Testis (tissue), 5 donors: ENCODE measurements at places on chromosomes 4 and X. TPM values are rescaled to one million over a fixed set of nuclear protein-coding genes. Genes with fewer than 3 reads are reported as not detected.

DNA sequence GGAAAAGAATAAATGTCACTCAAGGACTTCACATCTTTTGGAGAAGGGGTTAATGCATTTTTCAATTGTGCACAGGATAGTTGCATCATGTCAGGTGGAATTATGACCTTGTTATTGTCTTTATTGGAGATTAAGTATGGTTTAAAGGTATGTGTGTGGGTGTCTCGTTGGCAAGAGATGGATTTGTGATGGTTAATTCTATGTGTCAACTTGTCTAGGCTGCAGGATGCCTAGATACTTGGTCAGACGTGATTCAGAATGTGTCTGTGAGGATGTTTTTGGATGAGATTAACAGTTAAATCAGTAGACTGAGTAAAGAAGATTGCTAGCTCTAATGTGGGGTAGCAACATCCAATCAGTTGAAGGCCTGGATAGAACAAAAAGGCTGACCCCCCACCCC is 42.2 kb upstream of the HSD17B10 start:
- DNase-seq, result no peak

- DNase-seq, result peak; percentile 50
Measured at GRCh38 chr4:146654687-146655520, 16.2 kb downstream of the POU4F2 start.

Gene SYNPO2
- 44.3 TPM for total RNA-seq

DNA sequence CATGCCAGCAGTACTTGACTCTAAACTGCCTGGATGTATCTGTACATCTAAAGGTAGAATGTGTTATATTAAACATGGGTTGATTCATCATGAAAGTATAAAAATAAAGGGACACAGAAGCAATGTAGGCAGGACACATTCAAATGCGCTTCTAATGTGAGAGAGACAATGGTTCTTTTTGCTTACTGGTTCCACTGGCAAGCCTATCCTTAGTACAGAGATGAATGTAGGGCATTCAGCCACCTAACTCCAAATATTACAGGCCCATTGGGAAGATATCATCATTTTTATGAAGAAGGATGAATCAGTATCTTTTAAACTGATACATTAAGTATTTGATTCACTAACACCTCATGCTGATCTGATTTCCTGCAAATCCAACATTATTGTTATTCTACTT is 18.0 kb downstream of the CDKL2 start:
- DNase-seq, result no peak

DNA sequence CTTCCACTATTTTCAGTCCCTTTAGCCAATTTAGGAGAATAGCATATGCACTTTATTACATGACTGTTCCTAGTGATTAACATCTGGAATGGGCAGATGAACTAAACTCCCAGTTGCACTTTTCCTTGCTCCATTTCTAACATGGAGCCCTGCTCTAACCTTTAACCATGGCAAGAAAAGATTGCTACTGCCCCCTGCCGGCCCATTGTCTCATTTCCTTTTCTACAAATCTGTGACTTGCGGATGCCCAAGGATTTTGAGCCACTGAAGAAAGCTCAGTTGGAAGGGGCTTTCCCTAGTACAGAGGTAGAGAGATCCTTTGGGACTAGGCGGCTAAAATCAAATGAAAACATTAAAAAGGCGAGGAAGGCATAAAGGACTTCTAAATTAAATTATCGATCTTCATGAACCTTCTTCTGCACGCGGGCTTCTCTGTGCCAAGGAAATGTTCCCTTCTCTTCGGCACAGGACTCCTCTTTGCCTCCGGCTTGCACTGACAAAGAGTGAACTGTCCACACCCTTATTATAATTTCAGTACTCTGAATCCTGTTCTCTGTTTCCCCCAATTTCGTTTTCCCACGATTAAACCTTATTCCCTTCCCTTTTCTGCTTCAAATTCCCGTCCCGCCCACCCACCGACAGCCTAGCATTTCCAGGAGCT is 577 bp upstream of the GLRA2 start:
- peak; percentile 85 for DNase-seq

DNA sequence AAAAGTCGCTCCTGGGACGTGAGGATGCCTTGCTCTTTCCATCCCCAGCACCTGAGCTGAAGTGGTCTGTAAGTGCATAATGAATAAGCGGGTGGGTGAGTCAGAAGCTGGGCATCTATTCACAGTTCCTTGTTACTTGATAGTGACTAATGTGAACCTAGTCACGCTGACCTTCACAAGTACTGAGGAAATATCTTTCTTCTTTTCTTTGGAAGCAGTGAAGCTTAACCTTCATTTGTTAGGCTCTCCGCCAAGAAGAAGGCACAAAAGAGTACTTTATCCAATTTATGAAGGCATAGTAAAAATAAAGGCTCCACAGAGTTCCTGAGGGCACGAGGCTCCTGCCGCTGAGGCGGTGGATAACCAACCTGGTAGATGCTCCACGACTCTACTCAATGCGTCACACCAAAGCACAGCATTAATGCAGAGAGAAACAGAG is 475.7 kb upstream of the SLIT2 start:
- DNase-seq, result no peak

DNA sequence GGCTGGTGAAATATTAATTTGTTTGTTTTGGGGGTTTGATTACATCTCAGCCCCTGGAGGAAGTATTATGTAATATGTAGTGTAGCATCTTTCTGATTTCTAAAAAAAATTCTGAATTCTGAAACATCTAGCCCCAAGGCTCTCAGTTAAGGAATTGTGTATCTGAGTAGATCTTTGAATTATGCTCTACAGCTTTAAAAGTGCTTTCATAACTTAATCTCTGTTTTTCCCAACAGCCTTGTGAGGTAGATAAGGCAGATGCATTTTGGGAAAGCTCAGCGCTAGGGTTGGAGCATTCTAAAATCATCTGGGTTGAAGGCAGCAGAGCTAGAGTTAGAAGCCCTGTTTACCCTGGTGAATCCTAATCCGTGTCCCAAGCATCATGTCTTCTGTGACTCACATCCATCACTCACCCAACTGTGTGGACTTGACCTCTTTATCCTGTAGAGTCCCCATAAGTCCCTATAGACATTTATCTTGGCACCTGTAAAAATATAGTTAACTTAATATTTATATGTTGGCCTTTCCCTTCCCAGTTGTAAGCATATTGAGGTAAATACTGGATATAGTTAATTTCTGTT is 49.8 kb downstream of the FNIP2 start:
- DNase-seq, result no peak
